Activated T-helper 1 cell treated with anti-CD3 and anti-CD28 coated beads, Interleukin-2, amount 50 U/mL, for 16 hours (primary cell): ENCODE measurements at places on chromosomes 6 and 20.

DNA sequence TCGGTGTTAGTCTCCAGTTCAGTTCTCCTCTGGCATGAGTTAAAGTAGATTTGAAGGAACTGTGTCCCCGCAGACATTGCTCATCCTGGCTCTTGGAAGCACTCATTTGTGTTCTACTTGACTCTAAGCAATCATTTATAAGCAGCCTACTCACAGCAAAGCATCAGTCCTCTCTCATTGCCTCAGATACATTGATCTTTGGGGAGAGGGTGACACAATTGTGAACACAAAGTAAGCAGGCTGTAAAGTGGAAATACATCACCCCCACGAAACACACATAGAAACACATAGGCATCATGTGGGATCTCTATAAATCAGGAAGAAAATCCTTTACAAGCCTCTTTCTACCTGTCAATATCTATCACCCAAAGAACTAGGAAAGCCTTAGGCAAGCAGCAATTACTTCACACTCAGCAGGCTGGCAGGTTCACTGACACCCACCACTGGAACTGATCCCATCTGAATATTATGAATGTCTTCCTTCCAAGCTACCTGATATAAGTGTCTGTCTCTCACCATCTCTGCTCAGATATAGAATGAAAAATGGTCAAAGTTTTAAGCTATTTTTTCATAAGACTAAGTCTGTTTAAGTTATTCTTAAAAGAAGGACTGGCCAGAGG, 675.8 kb downstream of the HACE1 start:
- no peak for DNase-seq

GRCh38 chr6:74971633-74972032, 234.2 kb downstream of the COL12A1 start:
- no peak for DNase-seq

GRCh38 chr6:90233994-90234393, 62.6 kb downstream of the BACH2 start:
- DNase-seq = peak; percentile 48

- no peak for DNase-seq
Observed at GRCh38 chr6:48671505-48671904, 560.5 kb upstream of the PTCHD4 start.

- no peak for DNase-seq
Observed at GRCh38 chr20:36249450-36249849, 13.2 kb downstream of the AAR2 start.

- DNase-seq = no peak
Observed at GRCh38 chr6:105902401-105903031, 183.6 kb upstream of the PRDM1 start.

GRCh38 chr6:52976149-52976548, 18.9 kb downstream of the GSTA4 start:
- no peak for DNase-seq

- DNase-seq = no peak
Observed at GRCh38 chr20:7571101-7571500, 369.2 kb downstream of the HAO1 start.

- no peak for DNase-seq
Observed at GRCh38 chr6:104704191-104704590, 155.5 kb downstream of the HACE1 start.

DNA sequence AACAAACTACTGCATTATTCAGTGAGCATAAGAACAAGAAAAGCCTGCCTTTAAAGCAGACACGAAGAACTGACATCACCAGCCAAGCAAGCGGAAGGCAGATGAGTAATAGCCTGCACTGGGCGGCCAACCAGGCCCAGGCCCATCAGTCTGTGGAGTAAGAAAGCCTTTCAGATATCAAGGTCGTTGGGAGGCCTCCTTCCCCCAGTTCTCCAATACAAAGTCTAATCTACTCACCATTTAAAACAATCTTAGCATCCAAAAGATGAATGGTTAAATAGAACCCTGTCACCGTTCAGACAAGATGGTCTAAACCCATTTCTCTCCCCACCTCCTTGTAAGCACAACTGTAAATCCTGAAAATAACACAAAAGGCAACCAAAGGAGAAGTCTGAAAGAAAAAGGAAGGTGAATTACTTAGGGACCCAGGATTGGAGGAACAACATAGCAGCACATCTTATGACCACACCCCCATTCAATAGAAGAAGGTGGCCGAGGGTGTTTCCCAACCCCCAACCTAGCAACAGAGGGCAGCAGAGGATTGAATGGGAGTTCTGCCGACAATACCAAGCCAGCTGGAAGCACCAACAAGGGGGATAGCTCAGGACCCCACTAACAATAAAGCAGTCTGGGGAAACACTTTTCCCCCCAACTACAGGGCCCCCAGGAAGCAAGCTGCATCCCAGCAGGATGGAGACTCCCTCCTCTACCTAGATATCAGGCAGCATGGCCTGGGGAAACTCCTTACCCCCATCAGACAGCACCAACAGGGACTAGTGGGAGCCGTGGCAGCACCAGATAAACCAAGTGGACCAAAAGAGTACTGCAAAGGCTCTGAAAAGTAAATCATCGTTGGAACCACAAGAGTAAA, 67.9 kb downstream of the ZHX3 start:
- no peak for DNase-seq

DNA sequence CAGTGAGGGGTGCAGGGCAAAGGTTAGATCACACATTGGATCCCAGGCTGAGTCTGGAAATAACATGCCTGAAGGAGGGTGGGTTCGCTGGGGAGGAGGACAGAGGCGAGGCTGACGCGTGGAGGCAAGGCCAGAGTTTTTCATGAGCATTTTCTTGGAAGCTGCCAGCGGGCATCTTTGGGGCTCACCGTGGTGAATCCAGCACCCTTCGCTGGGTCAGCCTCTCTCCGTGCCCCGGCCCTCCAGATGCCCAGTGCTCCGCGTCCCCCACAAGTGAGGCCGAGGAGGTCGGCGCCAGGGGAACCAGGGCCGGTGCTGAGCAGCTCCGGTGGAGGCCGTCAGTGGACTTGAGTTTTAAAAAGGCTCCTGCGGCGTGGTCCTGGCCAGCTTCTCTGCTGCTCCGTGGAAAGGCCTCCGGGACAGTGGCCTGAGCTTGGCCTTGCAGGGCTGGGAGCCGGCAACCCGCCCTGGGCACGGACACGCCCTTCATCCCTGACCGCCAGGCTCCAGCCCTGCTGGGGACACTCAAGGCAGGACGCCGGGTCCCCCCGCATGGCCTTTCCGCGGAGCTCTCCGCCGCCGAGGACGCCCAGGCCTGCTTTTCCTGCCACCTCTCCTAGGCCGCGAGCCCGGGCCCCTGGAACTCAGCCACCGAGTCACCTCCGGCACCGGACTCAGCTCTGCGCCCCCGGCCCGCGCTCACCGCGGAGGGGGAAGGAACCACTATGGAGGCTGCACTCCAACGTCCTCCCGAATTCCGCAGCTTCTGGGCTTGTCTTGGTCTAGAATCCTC, 114.3 kb downstream of the THBS2 start:
- no peak for DNase-seq

DNA sequence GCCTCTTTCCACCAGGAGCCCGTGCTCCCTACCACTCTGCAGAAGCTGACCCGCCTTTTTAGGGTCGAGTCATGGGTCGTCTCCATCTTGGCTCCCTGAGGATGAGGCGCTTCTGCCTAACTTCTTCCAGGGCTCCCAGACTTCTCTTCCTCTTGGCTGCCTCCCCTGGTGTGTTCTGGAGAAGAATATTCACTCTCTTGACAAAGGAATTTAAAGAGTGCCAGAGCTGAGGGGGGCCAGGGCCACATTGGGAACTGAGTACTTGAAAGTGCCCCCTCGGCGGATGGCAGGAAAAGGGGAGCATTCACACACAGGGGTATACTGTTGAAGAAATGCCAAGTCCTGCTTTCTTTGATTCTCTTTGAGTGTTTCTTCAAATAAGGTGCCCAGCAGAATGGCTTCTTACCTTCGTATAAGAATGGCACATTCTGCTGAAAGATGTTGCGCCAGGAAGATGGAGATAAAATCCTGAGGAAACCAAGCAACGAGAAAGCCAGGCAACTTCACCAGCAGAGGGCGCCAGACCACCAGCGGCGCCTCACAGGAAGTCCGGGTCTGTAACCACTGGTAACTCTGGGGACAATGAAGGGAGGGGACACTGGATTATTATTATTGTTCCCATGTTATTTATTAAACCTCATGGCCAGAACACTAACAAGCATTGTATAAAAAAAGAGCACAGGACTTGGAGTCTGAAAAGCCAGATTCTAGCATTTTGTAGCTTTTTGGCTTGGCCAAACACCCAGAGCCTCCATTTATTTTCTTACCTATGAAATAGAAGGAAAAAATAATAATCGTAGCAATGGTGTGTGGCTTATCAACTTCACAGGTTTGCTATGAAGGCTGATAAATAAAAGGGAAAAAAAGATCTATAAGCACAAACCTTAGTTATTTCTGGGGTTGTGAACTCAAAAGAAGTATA, 176.7 kb downstream of the HACE1 start:
- peak; percentile 46 for DNase-seq

DNA sequence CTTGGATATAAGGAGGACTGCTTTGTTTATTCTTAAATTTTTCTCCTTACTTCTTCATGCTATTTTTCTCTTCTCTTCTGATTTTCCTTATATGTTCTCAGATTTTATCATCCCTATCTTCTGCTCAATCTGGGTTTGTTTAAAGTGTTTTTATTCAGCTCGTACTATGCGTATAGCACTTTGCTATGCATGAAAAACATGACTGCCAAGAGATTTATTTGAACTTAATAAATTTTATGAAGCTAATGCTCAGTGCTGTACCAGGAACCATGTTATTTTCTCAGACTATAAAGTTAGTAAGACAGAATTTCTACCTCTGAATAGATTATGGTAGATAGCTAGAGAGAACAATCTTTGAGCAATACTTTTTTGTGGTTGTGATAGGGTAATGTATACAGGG, 305.9 kb downstream of the LAMA2 start:
- DNase-seq = no peak

DNA sequence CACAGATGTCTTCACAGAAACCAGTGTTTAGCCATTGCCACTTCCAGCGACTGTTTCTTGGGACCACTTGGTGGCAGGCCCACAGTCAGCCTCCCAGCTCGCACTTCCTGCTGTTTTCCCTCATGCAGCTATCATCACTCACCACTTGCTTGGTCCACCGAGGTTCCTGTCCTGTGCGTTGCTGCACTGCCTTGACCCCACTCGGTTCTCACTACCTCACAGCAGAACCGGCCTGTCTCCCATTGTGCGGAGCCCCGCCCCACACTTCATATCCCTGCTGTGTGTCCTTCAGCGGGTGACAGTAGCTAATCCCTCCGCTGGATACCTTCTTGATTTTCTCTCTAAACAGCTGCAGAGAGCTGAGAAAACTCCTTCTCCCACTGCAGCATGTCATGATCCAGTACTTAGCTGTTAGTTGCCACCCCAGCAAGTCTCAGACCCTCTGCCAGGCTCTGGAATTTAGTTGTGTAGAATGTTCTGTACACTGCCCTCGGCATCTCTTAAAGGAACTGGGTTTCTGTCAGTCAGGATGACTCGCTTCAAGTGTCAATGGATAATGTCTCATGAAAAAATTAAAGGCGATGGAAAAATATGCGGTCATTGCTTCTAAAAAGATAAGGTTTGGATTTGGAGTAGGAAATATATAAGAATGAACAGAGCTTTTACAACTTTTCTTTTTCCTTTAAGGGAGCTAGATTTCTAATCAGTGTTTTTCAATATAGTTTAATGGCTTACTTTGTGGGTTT, 208.0 kb downstream of the FARS2 start:
- no peak for DNase-seq

DNA sequence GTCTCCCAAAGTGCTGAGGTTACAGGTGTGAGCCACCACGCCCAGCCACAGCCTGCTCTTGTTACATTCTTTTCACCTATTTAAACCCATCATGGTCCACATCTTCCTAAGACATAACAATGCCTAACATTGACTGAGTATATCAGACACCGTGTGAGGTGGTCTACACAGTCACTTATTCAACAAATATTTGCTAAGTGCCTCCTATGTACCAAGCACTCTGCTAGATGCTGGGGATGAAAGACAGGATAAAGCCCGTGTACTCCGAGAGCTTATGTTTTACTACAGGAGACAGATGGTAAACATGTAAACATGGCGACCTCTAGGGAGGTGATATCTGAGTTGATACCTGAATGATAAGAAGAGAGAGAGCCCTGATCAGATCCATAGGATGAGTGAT, 12.7 kb downstream of the BCL2L1 start:
- no peak for DNase-seq

GRCh38 chr6:43972913-43973300, 154.3 kb downstream of the MRPL14 start:
- DNase-seq = no peak

GRCh38 chr6:36805096-36805797, 34.0 kb downstream of the CPNE5 start:
- no peak for DNase-seq

- no peak for DNase-seq
Observed at GRCh38 chr6:30160008-30160784, 815 bp downstream of the TRIM10 start.

DNA sequence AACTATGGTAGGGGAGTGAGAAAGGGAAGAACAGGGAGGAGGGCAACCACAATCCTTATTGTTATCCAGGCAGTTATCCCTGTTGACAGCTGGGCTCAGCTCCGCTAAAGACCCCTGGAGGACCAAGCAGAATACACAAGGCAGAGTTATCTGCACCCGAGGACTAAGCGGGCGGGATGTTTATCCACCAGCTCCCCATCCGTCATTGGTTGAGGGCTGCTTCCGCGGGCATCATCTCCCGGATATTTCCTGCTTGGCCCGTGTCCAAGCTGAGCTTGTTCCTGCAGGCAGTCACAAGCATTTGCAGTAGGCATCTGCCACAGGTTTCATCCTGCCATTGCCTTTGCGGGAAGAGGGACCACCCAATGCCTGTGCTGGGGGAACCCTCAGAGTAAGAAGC, 102.1 kb downstream of the DLGAP4 start:
- no peak for DNase-seq

- DNase-seq = peak; percentile 53
Observed at GRCh38 chr20:44959638-44960102, 527 bp downstream of the TOMM34 start.

DNA sequence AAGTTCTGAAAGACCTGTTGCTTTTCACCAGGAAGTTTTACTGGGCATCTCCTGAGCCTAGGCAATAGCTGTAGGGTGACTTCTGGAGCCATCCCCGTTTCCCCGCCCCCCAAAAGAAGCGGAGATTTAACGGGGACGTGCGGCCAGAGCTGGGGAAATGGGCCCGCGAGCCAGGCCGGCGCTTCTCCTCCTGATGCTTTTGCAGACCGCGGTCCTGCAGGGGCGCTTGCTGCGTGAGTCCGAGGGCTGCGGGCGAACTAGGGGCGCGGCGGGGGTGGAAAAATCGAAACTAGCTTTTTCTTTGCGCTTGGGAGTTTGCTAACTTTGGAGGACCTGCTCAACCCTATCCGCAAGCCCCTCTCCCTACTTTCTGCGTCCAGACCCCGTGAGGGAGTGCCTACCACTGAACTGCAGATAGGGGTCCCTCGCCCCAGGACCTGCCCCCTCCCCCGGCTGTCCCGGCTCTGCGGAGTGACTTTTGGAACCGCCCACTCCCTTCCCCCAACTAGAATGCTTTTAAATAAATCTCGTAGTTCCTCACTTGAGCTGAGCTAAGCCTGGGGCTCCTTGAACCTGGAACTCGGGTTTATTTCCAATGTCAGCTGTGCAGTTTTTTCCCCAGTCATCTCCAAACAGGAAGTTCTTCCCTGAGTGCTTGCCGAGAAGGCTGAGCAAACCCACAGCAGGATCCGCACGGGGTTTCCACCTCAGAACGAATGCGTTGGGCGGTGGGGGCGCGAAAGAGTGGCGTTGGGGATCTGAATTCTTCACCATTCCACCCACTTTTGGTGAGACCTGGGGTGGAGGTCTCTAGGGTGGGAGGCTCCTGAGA, at the start of gene HFE:
HFE (plus strand) TSS at position 146 of the 832 bp plus-strand sequence; CDS start at position 158, 12 bp downstream.
- DNase-seq = peak; percentile 7

- no peak for DNase-seq
Observed at GRCh38 chr20:51396365-51396909, 146.1 kb downstream of the NFATC2 start.
